ENCODE measurements at places on chromosomes 1 and 21.

DNA sequence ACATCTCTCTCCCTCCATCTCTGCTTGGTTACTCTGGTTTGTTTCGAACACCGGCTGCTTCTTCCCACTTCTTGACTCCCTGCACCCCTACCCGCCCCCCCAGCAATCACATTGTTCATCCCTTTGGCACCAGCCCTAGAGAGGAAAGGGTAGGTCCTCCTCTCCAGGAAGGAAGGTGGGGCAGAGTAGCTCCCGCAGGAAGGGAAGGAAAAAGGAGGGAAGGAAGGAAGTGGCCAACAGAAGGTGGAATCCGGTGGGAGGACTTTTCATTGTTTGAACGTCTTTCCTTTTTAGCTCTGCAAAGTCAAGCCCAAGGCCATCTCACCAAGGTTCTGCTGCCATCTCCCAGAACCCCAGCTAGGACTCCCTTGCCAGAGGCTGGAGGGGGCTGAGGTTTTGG, 18.0 kb downstream of the IER5 start:
- no peak for DNase-seq

GRCh38 chr1:117013309-117013858, 11.8 kb downstream of the CD101 start:
- no peak for DNase-seq

GRCh38 chr1:229370601-229371021, 27.8 kb upstream of the CCSAP start:
- DNase-seq: no peak

DNA sequence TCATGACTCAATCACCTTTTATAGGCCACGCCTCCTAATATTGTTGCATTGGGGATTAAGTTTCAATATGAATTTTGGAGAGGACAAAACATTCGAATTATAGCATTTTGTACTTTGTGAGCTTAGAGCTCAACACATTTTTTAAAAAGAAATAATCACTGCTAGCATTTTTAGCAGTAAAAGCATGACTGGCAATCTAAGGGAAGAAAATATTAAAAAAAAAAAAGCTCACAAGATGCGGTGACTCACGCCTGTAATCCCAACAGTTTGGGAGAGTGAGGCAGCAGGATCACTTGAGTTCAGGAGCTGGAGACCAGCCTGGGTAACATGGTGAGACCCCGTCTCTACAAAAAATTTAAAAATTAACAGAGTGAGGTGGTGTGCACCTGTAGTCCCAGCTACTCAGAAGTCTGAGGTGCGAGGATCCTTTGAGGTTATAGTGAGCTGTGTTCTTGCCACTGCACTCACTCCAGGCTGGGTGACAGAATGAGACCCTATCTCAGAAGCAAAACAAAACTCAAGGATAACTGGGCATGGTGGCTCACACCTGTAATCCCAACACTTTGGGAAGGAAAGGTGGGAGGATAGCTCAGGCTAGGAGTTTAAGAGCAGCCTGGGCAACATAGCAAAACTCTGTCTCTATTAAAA, 28.8 kb upstream of the DIPK1A start:
- DNase-seq: no peak

- no peak for DNase-seq
Measured at GRCh38 chr1:32757213-32757895, 54.8 kb upstream of the SYNC start.

DNA sequence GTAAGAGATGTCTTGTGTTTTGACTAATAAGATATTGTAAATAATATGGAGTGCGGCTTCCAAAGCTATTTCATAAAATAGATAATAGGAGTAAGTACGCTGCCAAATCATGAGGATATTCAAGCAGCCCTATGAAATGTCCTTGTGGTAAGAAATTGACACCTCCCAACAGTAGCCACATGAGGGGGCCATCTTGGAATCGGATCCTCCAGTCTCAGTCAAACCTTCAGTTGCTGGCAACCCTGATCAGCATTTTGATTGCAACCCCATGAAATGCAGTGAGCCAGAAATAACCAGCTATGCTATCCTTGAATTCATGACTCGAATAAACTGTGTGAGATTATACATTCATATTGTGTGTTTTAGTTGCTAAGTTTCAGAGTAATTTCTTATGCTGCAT, 212.4 kb downstream of the PLA2G4A start:
- no peak for DNase-seq
